ENCODE measurements at places on chromosomes 7 and 10.

- DNase-seq: no peak
These were observed 79.4 kb upstream of the LRRN3 start for GRCh38 chr7:111011520-111011919.

DNA sequence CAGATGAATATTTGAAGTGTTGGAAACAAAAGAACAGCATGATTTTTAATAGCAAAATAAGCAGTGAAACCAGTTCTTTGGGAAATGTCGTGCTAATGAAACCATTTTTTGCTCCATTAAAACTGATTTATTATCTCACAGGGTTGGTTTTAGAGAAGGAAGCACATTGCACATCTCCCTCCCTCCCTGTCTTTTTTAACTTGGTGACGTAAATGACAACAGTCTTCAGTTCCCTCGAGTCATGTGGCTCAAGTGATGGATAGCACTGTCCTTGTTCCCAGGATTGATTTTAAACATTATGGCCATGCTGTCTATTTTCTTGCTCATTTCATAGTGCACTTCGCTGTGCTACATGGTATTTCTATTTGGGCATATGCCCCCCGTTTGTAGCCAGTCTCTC is 105.9 kb downstream of the DOCK1 start:
- no peak for DNase-seq

GRCh38 chr10:45006276-45007030 is 5.7 kb downstream of the ZNF22 start:
- no peak for DNase-seq

- DNase-seq: no peak
These were observed 340.6 kb upstream of the GALNT17 start for GRCh38 chr7:70791341-70791740.

DNA sequence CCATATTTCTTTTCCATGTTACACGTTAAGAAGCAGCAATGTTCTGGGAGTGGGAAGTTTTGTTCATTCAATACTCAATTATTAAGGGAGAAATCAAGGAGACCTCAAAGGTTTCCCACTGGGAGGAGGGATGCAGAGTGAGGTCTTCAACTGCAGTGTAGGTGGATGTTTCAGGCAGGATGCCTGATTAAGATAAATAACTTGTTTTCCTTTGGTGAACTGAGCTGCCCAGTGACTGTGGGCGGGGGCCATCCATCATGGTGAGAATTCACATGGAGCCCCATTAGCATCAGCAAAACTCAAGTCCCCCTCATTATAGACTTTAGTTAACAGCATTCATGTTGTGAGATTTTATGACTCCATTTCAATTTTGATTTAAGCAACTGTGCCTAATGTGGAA is 121.1 kb downstream of the PLPP4 start:
- DNase-seq: no peak

- no peak for DNase-seq
These were observed 325.4 kb downstream of the DNAJB6 start for GRCh38 chr7:157662110-157662791.

- DNase-seq: no peak
These were observed 79.1 kb downstream of the PRTFDC1 start for GRCh38 chr10:24873281-24873683.

DNA sequence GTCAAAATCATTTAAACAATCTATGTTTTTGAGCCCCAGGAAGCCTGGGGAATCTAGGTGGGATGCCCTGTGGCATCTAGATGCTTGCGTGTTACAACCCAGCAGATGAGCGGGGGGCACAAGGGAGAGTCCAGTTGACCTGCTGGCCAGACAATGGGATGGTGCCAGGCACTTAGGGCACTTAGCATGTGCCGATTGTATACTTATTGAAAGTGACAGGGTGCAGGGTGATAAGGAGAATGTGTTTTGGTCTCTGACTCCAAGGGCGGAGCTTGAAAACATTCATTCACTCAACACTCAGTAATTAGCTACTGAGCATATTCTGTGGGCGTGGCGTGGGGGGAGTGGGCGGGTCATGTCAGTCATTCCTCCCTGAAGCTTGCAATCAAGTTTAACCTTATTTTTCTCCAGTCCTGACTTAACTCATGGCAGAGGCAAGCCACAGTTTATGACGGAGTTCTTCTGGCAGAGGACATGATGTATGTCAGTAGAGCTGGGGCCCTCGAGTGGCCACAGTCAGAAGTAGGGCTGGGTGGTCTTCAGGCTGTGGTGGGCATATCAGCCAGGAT is 115.1 kb downstream of the PRKCQ start:
- DNase-seq: no peak

DNA sequence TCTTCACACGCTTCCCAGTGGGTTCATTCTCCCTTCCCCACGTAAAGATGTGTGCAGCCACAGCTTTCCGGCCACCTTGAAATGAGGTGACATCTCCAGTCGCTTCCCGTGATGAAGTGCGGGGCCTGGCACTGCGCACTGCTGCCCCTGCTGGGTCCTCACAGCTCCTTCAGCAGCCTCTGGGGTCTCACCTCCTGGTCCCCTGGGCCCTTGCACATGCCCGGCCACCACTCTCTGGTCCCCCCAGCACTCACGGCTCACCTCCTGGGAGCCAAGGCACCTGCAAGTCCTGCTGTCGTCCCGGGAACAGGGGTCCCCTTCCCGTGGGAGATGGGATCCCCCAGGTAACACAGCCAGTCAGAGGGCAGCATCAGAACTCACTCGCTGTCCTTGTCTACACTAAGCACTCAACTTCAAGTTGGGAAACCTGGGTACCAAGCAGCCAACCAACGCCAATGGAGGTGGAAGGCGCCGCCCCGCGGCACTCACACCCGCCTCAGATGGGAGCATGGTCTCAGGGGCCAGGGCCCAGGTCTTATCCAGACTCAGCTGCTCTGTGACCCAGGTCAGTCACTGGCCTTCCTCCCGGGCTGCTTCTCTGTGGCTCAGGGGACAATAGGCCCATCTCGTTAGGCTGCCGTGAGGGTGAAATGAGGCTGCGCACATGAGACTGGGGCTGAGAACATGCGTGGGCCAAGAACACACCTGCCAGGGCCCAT is 176.2 kb downstream of the PTPRN2 start:
- DNase-seq: no peak

DNA sequence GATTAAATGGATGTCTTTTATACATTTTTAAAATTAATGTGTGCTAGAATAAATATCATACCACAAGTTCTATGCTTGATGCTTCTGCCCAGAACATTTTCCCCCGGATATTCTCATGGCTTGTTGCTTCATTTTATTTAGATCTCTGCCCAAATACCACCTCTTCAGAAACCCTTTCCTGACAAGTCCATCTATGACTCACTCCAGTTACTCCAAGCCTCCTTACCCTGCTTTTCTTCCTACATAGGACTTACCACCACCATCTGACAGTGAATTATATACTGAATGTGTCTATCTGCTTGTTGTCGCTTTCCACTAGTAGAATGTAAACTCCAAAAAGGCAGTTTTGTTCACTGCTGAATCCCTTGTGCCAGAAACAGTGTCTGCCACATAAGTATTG is 19.1 kb upstream of the ERVW-1 start:
- no peak for DNase-seq

- DNase-seq: no peak
These were observed 19.2 kb downstream of the HIF1AN start for GRCh38 chr10:100554902-100555301.

GRCh38 chr10:72418679-72419078 is 64.0 kb upstream of the DNAJB12 start:
- no peak for DNase-seq

DNA sequence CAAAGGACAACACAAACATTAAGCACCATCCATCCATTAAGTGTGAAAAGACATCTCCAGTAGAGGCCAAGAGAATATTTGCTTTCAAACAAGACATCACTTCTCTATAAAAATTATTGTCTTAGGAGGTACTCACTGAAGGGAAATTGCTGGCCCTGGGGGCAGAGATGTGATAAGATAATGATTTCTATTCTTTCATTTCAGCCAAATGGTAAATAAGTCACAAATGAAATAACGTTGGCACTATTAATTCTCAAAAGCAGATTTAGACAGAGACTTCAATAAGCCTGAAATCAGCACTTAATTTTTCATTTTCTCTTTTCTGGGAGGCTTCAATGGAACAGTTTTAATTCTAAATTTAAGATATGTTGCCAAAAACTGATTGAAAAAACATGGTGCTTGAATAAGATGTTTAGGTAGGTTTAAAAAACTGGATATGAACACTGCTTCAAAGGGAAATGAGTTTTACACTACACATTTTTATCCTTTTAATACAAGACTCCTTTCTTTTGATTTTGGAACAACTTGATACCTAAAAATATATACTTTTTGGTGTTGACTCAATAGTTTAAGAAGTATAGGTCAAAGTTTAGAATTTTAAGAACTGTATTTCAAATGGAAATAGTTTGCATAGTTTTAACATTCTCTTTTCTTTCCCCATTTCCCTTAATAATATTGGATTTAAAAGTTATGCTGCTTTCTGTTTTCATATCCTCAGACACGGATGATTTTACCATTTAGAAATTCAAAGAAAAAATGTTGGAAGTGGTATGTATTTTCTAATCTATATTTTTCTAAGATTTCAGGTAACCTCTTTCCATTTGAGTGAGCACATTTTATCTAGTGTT is 204.0 kb downstream of the AHR start:
- no peak for DNase-seq

DNA sequence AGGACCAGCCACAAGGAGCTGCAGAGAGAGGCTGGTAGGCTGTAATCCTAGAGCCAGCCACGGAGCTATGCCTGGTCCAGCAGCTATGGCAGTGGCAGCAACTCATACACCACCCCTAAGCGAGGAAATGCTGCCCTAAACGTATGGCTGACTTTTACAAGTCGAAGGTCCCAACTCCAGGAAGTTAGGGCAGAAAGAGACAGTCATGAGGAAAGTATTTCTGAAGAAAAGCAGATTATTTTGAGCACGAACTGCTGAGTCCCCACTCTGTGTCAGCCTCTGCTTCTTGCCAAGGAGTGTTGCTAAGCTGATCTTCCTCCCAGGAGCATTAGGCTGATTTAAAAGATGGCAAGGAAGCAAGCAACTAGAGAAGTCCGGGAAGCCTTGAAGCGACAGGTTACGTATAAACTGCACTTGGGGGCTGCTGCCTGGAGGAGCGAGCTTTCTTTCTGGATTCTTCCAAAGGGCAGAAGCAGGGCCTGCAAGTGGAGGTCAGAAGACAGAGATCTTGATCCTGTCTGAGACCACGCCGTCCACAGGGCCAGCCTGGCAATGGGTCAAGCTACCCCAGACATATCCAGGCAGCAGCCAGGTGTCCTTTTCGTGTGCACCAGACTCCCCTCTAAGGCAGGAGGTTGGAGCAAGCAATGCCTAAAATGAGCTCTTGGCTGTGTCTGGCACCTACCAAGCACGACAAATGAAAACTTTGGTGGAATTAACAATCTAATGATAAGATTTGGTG is 39.4 kb downstream of the PLXNA4 start:
- no peak for DNase-seq

DNA sequence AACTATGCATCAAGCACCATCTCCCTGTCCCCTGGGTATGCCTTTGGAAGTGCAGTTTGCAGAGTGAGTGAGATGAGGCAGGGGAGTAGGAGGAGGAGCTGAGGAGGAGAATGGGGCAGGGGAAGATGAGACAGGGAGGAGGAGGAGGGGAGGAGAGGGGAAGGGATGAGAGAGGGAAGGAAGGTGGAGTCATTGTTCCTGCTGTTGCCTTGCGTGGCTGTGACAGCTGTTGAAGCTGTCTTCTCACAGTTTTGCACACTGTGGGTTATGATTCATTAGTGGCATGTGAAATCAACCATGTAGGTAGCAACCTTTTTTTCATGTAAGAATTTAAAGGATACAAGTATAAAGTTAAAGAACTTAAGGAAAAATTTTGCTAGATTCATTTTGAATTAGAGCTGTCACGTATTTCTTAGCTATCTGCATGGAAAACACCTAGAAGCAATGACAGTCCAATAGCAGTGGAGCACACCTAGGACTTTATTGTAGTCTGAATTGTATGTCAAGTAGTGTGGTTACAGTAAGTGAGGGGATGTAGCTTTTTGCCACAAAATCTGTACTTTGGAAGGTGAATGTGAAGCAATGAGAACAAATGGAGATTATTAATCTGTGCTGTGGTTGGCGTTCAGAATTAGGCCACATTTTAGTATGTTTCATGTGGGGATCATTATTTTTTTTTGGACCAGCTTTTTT is 21.7 kb downstream of the CCM2 start:
- no peak for DNase-seq

Measured in activated CD4-positive, alpha-beta T cell treated with anti-CD3 and anti-CD28 coated beads, Interleukin-2, amount 50 U/mL, for 1 hour (primary cell).